ENCODE measurements at places on chromosomes 7 and 10.

GRCh38 chr7:102390697-102391484, 5.3 kb upstream of the PRKRIP1 start:
- peak; percentile 28 for DNase-seq

DNA sequence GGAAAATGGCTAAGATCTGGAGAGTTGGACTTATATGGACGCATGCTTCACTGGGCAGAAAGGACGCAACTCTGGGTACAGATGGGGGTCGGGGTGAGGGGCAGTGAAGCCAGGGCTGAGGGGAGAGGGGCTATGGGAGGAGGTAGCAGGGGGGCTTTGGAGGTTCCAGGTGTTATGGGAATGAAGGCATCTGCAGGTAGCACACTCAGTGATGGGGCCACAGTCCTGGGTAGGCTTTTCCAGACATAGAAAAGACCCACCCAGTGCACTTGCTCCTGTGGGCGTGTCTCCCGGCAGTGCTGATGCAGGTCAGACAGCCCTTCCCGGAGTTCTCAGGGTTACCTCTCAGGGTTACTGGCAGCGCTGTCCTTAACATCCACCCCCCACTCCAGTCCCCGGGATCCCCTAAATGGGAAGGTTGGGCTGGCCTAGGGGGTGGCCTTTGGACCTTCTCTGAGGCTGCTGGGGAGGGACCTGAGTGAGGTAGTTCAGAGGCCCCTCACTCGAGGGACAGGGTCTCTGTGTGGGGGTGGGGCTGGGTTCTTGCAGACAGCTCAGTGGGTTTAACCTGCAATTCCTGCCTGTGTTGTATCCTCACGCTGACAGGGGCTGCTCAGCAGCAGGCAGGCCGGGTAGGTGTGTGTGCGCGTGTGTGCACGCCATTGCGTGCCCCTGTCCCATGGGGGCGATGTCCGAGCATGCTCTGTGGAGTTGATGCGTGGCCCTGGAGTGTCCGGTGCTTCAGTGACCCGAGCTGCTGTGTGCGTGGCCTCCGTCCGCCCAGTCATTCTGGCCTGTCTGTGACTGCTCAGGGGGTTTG, 6.2 kb downstream of the ZYX start:
- no peak for DNase-seq

GRCh38 chr7:139594911-139595476, 71.5 kb downstream of the CLEC2L start:
- no peak for DNase-seq

- DNase-seq: no peak
Measured at GRCh38 chr10:44316187-44316921, 68.5 kb downstream of the CXCL12 start.

- DNase-seq: no peak
Measured at GRCh38 chr10:111261081-111261615, 184.3 kb downstream of the ADRA2A start.

GRCh38 chr7:41732843-41733306, 30.0 kb upstream of the INHBA start:
- DNase-seq: no peak

GRCh38 chr10:35214607-35215020, 88.0 kb downstream of the CREM start:
- DNase-seq: no peak

DNA sequence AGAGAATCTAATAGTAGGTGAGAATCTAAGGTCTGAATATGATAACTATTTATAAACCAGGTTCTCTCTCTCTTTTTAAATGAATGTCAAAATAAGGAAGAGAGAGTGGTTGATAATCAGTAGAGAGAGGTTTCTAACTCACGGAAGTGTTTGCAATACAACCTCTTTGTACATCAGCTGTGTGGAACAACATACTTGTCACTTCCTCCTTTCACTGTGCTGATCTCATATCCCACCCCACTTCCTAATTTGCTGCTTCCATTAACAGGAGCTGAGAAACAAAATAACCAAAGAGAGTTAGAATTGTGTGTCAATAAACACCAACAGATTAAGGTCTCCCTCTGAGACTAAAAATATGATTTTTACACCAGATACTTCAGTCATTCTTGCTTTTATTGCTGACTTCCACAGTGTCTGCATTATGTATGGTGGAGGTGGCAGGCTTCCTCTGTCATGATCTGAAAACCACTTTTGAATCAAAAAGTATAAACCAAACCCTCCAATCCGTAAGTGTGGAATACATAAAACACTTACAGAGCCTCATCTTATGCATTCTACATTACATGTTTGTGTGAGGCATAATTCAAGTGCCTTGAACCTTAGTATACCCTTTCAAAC, 25.0 kb downstream of the CACUL1 start:
- no peak for DNase-seq

DNA sequence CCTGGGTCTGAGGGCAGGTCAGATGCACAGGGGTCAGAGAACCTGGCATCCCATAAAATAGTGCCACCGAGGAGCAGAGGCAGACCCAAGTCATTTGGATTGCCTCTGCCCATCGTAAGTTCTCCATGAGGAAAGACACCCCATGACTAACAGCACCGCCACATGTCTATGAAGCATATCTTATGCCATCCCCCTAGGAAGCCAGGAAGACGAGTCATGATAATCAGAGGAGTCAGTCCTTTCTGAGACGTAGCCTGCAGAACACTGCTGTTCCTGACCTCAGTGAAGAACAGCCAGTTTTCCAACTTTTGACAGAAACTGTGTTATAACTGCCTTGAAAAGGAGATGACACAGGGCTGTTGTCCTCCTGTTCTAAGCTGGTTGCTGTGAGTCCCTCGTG, 51.2 kb downstream of the INSYN2A start:
- no peak for DNase-seq

- DNase-seq: peak; percentile 55
Measured at GRCh38 chr7:75967487-75967997, 26.9 kb downstream of the TMEM120A start.

DNA sequence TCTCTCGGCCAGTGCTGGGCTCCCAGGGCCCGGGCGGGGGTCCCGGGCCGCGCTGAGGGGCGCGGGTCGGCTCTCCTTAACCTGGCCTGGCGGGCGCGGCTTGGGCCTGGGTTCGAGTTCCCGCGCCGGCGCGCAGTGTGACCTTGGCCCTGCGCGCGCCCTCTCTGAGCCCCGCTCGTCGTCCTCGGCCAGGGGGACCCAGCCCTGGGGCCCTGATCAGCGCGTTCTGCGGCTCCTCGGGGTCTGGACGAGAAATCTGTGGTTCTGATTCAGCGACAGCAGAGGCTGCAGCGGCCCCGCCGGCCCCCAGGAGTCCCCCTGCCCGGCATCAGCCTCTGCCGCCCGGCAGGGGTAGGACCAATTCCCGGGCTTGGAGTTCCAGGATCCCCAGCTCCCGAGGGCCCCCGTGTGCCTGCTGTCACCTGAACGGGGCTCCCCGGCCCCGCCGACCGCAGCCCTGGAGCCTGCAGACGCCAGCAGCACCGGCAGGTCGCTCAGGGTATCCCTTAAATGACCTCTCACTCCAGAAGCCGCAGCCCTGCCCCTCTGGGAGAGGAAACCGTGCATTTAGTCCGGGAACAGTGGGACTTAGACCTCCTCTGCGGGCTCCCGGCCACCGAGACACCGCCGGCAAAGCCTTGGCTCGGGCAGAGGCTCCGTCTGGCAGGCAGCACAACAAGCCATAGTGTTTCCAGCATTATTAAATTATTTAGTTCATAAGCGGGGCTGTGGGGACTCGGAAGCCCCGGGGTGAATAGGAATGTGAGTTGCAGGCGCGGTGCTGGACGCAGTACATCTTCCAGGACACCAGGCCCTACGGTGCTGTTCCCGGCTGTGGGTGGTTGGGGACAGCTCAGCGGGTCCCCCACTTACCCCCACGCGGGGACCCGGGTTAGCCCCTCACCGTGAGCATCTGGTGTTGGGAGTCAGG, 572 bp downstream of the CHST12 start:
- peak; percentile 50 for DNase-seq

DNA sequence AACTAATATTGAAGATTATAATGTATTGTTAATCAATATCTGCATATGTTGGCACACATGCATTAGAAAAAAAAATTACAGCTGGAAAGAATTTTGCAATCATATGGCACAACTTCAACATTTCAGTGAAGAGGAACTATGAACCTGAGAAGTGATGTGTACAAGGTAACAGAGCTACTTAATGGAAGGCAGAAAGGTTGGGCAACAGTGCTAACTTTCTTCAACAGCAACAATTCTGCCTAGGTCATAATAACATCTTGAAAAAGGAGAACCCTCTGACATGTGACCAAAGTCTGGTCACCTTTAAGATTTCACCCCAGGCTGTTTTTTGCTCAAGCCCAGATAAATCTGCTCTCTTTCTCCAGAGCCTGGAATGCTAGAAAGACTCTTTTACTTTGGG, 47.9 kb upstream of the SKAP2 start:
- DNase-seq: no peak

GRCh38 chr7:98212532-98213041, 1.3 kb downstream of the BHLHA15 start:
- no peak for DNase-seq

GRCh38 chr10:24000271-24000813, 208.6 kb upstream of the KIAA1217 start:
- DNase-seq: no peak

DNA sequence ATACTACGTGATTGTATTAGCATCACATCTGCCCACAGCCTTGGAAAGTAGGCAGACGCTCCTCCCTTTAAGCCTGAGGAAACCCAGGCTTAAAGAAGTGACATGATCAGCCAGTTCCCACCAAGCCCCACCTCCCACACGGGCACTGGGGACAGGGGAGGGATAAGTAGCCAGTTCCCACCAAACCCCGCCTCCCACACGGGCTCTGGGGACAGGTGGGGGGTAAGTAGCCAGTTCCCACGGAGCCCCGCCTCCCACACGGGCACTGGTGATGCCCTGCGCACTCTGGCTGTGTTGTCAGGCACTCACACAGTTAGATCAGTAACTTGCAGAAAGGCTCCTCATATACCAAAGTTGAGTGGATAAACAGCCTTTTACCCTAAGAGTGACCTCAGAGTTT, 606.8 kb downstream of the PTPRN2 start:
- DNase-seq: no peak

DNA sequence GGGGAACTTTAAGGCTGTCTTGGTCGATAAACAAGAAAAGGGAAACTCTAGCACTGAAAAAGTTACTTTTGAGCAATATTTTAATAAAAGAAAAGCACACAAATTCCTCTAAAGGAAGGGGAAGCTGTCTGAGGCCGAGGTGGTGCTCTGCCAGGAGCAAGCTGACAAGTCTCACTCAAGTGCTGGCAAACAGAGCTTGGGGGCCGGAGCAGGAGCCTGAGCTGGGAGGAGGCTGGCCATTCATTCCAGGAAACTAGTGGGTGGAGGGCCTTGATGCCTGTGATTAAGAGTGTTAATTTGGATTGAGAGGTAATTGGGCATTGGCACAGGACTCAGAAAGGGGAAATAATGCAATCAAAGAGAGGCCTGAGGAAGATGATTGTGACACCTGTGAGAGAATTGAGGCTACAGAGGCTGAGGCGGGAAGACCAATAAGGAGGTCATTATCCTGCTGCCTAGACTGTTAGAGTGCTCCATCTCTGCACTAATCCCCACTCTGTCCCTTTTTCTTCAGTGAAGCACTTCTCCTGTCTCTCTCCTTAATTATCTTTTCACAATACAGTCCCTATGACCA, 154.9 kb upstream of the COL1A2 start:
- DNase-seq: no peak

- DNase-seq: no peak
Measured at GRCh38 chr7:2354939-2355704, 495 bp downstream of the EIF3B start.

GRCh38 chr7:142440219-142440905, 182.5 kb upstream of the PRSS58 start:
- DNase-seq: no peak

GRCh38 chr10:49274886-49275285, 24.1 kb upstream of the C10orf71 start:
- no peak for DNase-seq

DNA sequence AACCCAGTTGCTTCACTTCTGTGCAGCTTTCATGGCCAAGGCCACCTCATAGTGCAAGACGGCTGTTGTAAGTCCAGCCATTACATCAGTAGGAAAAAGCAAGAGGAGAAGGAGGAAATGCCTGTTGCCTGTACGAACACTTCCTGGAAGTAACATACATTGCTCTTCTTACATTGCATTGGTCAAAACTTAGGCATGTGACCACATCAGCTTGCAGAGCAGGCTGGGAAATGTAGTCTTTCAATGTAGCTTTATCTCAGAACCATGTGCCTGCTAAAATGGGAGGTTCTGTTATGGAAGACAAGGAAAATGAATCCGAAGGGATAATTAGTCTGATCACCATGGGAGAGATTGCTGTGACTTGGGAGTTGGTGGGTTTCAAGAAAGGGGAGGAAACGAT, 4.3 kb downstream of the SLC29A3 start:
- no peak for DNase-seq

DNA sequence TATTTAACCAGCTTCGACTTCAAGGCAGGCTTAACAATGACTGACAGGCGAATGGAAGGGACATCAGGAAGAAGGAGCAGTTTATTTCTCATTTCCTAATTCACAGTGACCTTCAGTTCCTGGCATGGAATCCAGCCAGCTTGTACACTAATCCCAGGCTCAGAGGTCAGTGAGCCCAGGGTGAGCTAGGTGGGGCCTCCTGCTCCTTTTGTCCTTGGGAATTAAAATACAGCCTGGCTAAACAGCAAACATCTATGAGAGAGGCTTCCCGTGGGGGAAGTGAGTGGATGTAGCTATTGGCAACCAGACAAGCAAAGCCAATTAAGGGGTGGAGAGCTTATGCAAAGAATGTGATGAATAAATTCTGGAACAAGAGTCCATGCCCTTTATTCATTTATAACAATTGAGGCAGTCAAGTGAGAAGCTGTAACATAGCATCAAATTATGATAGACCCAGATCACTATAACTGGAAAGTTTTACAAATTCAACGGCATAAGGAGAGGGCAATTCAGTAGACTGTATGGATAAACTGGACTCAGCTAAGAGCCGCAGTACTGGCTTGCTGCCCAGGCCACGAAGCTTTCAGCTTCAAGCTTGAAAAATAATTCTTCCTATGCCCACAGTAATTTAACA, 57.1 kb downstream of the STK17A start:
- DNase-seq: no peak

DNA sequence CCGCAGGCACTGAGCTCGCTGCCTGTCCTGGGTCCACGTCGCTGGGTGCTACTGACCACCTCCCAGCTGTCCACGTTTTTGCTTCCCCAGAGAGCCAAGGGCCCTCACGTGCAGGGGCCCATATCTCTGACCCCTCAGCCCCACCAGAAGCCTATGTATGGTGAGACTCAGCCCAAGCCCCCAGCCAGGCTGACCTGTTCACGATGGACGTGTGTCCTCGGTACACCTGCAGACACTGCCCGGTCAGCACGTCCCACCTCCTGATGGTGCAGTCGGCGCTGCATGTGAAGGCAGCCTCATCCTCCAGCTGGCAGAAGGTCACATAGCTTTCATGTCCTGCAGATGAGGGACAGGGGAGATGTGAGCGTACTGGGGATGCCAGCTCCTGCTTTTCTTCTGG, 9.9 kb downstream of the WDR86 start:
- no peak for DNase-seq

Measured in C1 segment of cervical spinal cord (tissue), 14 donors.